ENCODE measurements at places on chromosomes 13 and 19. TPM values are rescaled to one million over a fixed set of nuclear protein-coding genes. Genes with fewer than 3 reads are reported as not detected.

DNA sequence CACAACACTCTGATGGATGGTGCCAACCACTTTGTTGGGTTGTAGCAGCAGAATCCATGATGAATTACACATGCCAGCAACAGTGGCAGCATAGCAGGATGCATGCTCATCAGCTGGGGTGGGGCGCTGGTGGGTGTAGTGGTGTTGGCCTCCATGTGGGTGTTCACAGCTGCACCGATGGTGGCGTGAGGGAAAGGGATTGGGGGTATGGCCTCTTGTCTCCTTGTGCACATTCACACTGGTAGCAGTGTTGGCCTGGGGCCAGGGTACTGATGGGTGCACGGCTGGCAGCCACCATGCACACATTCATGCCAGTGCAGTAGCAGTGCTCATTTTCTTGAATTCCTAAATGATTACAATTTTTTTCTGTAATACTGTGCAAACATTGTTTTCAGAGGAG is 2748.8 kb upstream of the PCDH20 start:
- no peak for DNase-seq

GRCh38 chr13:57633950-57634838 is 2.6 kb downstream of the PCDH17 start:
- DNase-seq, result no peak

DNA sequence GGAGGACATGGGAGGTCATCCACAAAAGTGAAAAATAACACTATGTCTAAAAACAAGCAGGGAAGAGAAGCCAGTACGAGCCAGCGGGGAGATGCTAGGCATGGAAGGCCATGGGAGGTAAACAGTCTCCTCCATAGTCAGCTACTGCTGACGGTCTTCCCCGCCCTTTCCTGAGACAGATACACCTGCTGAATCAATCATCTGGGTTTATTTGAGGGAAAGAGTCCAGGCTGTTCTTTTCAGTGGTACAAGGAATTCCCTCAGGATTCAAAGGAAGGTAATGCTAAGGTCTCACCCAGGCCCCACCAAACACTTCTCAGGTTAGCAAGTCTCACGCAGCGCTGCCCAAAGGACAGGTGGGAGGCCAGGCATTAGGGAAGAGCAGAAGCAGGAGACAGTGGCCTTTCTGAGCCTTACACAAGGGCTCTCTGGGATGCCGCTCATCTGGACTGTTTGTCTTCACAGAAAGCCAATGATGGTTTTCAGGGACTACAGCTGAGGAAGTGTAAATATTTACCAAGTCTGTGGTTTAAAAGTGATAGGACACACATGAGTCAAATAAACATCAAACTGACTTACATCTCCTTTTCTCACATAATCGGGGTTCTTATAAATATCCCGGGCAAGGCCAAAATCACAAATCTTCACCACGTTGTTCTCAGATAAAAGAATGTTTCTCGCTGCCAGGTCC is 173.9 kb downstream of the FLT1 start:
- DNase-seq, result no peak

DNA sequence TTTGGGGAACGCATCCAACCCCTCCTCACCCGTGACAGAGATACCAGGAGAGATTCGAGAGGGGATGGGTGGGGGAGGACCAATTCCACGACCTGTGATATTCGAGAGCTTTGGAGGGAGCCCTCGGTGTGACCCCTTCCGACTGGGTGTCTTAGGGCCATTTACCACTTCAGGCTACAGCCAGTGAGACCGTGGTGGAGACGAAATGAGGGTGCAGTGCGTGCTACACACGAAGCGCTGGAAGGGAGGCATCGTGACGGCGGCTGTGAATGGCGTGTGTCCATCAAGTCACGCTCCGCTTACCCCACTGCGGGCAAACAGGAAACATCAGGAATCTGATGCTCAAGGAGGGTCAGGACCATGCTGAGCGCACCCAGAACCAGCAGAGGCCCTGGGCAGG is 10.4 kb downstream of the CTU1 start:
- DNase-seq, result no peak

Gene PLPPR3
- total RNA-seq, result not detected
